ENCODE measurements at places on chromosomes 1 and 21. TPM values are rescaled to one million over a fixed set of nuclear protein-coding genes. Genes with fewer than 3 reads are reported as not detected.

The SELP gene
- total RNA-seq, result not detected

The KRTAP11-1 gene
- total RNA-seq, result not detected

The TARBP1 gene
- 30.2 TPM for total RNA-seq

DNA sequence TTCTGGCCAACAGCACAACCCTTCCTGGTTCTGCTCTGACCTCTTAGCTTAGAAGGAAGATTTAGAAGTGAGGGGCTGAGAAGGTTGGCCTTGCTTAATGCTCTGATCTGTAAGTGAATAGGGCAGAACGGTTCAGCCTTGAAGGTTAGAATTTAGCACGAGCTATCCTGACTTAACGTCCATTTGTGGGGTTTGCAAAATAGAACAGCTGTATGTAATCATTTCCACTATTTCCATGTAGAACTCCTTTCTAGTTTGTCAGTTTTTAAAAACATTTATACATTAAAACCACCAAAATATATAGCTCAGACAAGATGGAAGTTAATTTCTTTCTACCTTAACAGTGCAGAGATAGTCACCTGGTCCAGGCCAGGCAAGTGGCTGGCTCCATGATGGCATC lies 89.9 kb downstream of the TBX19 start:
- DNase-seq, result no peak

DNA sequence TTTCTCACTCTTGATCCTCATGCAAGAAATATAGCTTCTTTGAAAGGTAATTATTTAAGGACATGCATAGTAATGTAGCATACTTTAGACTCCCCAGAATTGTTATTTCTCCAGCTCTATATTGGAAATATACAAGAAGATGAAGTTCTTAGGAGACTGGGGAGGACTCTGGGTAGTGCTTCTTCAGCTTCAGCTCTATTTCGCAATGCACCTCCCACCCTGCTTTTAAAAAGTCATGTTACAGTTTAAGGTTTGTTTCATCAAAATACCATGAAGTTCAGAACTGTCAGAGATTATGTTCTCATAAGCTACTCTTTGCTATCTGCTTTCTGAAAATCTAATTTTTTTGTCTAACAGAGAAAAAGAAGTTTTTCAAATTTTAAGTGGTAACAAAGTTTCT lies 586.2 kb upstream of the ADGRL4 start:
- no peak for DNase-seq

GRCh38 chr1:210022044-210022443 lies 84.0 kb downstream of the SYT14 start:
- no peak for DNase-seq

- DNase-seq, result no peak
Observed at GRCh38 chr1:48532976-48533375, 61.0 kb upstream of the SPATA6 start.

- DNase-seq, result no peak
Observed at GRCh38 chr1:68213843-68214242, 18.5 kb downstream of the WLS start.

DNA sequence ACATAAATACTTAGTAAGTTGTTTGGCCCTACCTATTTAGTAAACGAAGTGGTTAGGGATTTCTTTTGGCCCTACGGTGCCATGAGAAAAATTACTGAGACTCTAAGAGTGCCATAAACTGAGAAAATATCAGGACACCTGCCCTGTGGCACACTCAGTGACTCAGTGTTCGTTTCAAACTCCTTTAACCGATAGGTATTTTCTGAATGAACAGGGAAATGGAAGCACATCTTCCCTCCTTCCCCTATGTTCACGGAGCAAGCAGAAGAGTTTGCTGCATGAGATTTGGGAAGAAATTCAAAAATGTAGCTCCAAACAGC lies 134.2 kb downstream of the KAZN start:
- DNase-seq, result no peak

DNA sequence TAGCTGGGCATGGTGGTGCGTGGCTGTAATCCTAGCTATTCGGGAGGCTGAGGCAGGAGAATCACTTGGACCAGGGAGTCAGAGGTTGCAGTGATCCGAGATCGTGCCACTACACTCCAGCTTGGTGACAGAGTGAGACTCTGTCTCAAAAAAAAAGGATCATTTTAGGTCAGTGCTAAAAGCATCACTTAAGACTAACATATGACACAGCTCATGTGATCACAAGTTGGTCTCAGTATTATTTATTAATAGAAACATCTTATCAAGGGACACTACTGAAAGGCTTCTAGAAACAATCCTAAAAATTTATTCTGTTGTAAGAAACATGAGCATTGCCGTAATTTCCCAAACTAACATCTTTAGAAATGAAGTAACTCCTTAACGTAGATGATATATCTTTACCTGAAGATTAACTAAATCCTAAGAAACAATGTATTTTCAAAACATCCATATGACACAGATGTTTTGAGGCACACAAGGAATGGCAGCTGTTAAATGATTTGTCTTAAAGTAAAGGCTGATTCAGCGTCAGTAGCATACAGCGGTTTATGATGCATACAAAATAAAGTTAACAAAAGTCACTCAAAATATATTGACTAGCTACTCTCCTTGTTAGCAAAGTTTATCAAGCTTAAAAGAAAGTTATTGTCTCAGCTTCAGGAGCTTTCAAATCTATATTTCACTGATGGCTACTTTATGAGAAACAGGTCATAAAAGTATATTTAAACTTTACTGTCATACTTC lies 2.6 kb downstream of the NIBAN1 start:
- DNase-seq, result no peak
